ENCODE measurements at places on chromosomes 11 and 22. TPM values are rescaled to one million over a fixed set of nuclear protein-coding genes. Genes with fewer than 3 reads are reported as not detected.

The ZFP91 gene
- 62.4 TPM for polyA plus RNA-seq

The YPEL1 gene
- polyA plus RNA-seq, result 17.3 TPM

The VWCE gene
- 0.94 TPM for polyA plus RNA-seq

The KRTAP5-1 gene
- not detected for polyA plus RNA-seq

The SCO2 gene
- polyA plus RNA-seq, result 0.33 TPM

The CRYBB2 gene
- polyA plus RNA-seq, result 0.64 TPM

The GLYAT gene
- polyA plus RNA-seq, result 0.58 TPM

The WNT11 gene
- 64.5 TPM for polyA plus RNA-seq

The SYNGR1 gene
- polyA plus RNA-seq, result 29.0 TPM
